Sigmoid colon (tissue), 7 donors: ENCODE measurements at places on chromosomes 3 and 15.

- DNase-seq, result no peak
Measured at GRCh38 chr15:89675606-89676005, 3.6 kb downstream of the PLIN1 start.

DNA sequence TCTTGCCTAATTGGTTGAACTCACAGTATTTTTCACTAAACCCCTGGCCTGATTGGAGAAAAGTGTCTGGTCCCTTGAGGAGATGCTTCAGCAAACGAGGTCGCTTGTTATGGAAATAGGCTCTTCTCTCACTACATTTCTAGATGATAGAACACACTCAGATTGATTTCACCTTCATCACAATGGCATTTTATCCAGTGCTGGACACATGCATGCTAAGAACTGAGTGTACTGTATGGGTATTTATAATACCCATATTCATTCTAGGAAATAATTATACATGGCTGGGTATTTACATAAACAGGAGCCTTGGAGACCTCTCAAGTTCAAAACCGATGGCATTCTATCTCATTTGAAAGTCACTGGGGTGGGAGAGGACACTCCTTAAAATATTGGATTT lies 444.9 kb downstream of the LPP start:
- DNase-seq, result no peak

- DNase-seq, result no peak
Measured at GRCh38 chr15:48126667-48127355, 6.0 kb downstream of the SLC24A5 start.

GRCh38 chr15:90165659-90166489 lies 35.3 kb upstream of the SEMA4B start:
- DNase-seq, result peak; percentile 82

GRCh38 chr15:96960711-96961480 lies 630.4 kb downstream of the NR2F2 start:
- DNase-seq, result no peak
